ENCODE measurements at places on chromosomes 2 and 18. TPM values are rescaled to one million over a fixed set of nuclear protein-coding genes. Genes with fewer than 3 reads are reported as not detected.

DNA sequence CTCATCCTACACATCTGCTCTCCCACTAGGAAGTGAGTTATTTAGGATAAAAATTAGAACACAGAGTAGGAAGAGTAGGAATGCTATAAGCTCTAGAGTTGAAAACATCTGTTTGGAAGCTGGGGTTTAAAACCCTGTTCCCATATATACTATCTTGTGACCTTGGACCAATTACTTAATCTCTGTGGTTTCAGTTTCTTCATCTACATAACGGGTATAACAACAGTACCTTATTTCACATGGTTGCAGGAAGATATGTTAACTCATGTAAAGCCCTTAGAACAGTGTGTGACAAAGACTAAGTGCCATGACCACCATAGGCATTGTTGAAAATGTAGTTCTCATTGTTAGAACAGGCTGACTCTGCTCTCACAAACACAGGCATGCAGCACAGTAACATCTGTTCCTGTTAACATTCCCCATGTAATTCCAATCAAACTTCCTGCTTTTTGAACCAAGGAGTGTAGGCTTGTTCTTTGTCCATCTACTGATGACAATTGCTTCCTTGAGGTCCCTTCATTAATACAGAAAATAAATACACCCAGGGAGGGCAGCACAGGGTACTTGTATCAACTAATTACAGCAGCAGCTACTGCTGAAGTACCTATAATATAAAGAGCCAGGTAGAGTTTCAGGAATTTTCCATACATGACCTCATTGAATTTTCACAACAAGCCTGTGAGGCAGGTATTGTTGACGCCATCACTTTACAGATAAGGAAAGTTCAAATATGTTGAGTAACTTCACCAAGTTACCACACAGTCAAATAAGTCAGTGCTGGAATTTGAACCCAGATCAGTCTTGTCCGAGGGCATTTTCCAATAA is 204.2 kb downstream of the L3MBTL4 start:
- no peak for DNase-seq

The ASPRV1 gene
- 0.76 TPM for total RNA-seq

DNA sequence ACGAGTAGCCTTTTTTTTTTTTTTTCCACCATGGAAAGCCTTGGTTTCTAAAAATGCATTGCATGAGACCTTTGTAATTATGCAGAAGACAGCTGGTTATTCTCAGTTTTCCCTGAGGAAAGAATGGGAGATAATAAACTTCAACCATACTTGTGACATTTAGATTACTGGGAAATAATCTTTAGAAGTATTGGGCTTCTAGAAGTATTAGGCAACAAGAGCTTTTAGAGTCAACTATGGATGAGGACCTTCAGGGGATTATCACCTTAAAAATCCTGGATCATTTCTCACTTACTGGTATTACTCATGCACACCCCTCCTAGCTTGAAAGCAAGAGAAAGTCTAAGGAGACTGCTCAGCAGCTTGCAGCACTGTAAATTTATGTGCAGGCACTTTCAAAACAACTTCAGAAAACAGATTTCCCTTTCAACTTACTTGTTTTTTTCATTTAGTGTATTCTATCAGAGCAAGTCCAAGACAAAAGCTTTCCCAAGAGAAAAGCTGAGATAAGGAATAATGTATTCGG is 175.9 kb downstream of the NRXN1 start:
- DNase-seq, result no peak

DNA sequence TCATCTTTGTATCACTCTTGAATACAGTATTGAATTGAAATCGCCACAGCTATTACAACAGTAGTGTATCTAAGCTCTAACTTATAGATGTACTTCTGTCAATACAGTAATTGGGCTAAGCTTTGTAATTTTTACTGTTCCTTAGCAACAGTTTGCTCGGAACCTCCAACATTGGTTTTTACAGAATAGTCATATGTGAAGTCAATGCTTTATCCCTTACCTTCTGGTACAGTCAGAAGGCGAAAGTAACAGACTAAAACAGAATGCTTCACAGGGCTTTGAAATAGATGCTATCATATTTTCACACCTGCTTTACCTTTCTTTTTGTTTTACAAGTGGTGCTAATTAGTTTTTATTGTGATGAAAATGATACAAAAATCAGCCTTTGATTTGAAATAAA is 46.9 kb upstream of the CYP20A1 start:
- DNase-seq, result no peak

- DNase-seq, result no peak
Measured at GRCh38 chr2:105610576-105611332, 134.0 kb upstream of the NCK2 start.

GRCh38 chr2:43490252-43490786 is 105.5 kb downstream of the THADA start:
- DNase-seq, result no peak

- no peak for DNase-seq
Measured at GRCh38 chr2:120515759-120516678, 170.1 kb downstream of the INHBB start.

- no peak for DNase-seq
Measured at GRCh38 chr18:79630281-79631095, 49.1 kb upstream of the CTDP1 start.

DNA sequence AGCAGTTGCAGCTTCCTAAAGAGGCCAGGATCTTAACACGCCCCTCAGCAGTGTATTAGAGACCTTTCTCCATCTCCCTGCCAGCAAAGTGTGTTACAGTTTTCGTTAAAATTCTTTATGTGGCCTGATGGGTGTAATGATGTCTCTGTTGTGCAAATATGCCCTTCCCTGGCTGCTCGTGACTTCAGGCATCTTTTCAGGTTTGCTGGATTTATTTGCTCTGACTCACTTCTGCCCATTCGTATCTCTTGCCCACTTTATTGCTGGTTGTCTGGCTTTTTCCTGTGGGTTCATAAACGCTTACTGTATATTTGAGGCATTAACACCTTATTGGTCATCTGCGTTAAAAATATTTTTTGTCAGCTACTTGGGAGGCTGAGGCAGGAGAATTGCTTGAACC is 134.5 kb downstream of the ASB1 start:
- DNase-seq, result no peak

DNA sequence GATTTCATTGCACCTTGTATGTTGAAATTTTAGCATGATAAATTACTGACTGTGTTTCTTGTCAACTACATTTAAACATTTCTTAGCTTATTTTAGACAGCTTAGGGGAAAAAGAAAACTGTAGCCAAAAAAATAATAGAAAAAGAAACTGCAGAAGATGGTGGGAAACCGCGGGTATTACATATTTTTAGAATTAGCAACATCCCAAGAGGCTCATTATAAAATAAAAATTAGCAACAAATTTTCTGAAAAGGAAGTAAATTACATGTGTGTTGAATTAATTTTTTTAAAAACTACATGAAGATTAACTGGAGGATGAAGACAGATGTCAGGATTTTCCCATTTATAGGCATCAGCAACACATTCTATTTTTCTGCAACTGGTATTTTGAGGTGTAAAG is 4.3 kb downstream of the PELI1 start:
- no peak for DNase-seq

DNA sequence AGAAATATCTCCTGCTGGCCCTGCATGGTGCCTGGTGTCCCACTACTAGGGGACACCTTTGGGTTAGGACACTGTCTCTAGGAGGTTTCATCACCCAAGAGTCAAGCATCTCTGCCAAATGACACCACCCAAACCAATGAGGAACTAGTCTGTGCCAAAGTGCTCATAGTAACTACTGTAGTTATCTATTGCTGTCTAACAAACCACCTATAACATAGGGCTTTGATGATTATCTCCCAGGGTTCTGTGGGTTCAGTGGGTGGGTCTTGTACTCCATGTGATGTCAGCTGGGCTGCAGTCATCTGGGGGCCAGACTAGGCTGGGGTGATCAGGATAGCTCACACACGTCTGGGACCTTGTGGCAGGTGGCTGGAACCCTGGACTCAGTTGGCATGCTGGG is 59.8 kb downstream of the EPAS1 start:
- DNase-seq, result no peak

DNA sequence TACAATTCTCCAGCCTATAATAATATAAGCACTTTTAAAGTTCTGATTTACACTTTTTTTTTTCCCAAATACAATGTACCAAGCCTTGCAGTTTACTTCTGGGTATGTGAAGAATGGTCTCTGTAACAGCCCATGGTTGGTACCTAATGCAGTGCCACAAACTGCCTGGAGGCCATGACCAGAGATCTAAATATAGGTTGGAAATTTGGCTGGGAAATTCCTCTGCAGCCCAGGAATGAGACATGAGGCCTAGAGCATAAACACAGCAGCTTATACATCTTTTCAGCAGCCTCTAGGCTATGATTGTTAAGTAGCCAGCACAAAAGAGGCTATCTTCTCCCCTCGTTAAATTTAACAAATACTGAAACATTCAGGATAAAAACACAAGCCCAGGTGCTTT is 432.0 kb upstream of the FAM98A start:
- DNase-seq, result no peak

GRCh38 chr2:172207911-172208310 is 105.2 kb upstream of the DLX2 start:
- no peak for DNase-seq

GRCh38 chr2:31270131-31270530 is 36.2 kb downstream of the EHD3 start:
- no peak for DNase-seq

The OSR1 gene
- total RNA-seq, result not detected

DNA sequence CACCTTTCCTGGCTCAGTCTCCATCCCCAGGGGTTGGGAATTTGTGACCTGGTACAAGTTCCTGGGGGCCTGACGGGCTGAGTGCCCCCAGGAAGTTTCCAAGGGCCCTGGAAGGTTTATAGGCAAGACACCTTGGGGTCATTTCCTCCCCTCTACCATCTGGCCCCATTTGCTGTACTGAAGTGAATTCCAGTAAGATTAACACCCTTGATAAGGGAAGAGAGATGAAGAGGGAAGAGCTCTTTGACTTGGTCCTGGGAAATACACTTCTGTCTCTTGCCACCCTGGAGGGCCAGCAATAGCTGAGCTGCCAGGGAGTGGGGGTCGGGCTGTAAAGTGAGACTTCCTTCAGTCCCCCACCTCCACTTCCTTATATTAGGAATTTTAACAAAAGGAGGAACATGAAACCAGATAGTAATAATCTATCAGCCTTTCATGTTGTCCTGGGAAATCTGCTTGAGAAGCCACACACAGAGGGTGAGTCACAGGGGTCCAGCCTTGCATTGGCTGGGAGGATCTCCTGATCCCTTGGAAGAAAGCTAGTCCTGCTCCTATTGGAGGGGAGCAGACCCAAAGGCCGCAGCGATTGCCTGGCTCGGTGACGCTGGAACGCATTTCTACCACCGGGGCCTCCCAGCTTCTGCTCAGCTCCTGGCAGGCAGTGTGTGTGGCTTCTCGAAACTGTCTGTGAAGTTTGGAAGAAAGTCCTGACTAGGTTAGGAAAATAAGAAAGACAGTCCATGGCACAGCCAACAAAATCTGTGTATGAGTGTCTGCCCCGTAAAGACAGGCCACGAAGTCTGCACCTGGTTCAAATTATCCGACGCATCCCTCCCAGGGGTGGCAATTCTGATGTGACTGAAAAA is 87.3 kb downstream of the ACAA2 start:
- no peak for DNase-seq

DNA sequence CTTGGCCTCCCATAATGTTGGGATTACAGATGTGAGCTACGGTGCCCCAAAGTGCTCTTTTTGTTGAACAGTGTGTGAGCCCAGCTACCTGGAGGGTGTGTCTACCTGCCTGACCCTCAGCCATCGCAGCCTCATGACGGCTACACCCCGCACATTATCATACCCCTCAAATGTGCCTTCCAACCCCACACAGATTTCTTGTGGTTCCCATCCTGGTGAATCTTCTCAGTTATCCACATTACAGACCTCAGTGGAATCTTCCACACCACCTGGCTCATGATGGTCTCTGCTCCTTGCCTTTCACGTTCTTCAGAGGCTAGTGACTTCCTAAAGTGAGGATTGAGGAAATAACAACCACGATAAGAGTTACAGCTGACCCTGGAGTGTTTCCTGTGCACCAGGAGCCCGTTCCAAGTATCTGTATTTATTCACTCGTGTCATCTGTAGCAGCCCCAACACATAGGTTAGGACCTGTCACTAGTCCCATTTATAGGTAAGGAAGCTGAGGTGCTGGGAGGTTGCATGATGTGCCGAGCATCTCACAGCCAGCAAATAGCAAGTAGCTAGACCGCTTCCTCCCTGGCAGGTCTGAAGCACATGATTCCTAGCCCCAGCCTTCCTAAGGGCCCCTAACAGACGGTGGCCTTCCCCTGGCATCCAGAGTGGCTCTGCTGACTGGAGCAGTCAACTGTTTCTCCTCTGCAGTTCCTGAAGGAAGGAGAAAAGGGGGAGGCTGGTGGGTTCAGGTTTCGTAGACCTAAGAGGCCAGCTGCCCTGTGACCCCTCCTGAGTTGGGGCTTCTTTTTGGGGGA is 47.3 kb downstream of the TCF7L1 start:
- DNase-seq, result no peak

GRCh38 chr2:215771241-215771640 is 242.1 kb downstream of the MREG start:
- no peak for DNase-seq

GRCh38 chr2:168926621-168927386 is 25.7 kb downstream of the G6PC2 start:
- DNase-seq, result no peak

GRCh38 chr2:143034292-143035074 is 94.7 kb upstream of the ARHGAP15 start:
- peak; percentile 73 for DNase-seq

GRCh38 chr18:73670039-73670438 is 477.6 kb downstream of the FBXO15 start:
- no peak for DNase-seq

GRCh38 chr2:173869244-173870229 is 95.6 kb downstream of the SP3 start:
- no peak for DNase-seq

- DNase-seq, result peak; percentile 80
Measured at GRCh38 chr18:58605027-58606020, 23.6 kb downstream of the ALPK2 start.

DNA sequence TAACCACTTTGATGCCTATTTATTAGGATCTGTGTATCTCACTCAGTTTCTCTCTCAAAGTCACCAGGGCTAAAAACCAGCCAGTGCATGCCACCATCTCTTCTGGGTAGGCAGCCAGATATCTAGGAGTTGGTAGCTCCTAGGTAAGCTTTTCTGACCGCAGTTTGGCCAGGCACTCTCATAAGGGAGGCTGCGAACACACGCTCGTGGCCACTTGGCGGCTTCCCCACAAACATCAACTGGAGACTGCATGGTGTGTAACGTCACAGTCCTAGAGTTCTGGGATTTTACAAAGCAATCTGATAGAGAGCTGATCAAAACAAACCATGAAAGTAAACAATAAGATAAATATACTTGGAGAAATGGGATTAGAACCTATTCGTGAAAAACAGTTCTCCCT is 424.3 kb upstream of the ACVR2A start:
- no peak for DNase-seq

The TNS1 gene
- 1.8 TPM for total RNA-seq

GRCh38 chr2:65916785-65917295 is 484.4 kb upstream of the SPRED2 start:
- DNase-seq, result no peak

The EIF2AK2 gene
- 43.1 TPM for total RNA-seq

- DNase-seq, result no peak
Measured at GRCh38 chr2:105393373-105394055, 5.3 kb downstream of the FHL2 start.

- no peak for DNase-seq
Measured at GRCh38 chr18:7488571-7488970, 78.5 kb upstream of the PTPRM start.

All from activated CD8-positive, alpha-beta T cell treated with anti-CD3 and anti-CD28 coated beads for 36 hours (primary cell).